ENCODE measurements at places on chromosomes 13 and 19. TPM values are rescaled to one million over a fixed set of nuclear protein-coding genes. Genes with fewer than 3 reads are reported as not detected.
A peak's percentile ranks its signal among the peaks of the same experiment; 100 is the strongest.

The CPT1C gene
- 65.1 TPM for polyA plus RNA-seq

The IFI30 gene
- polyA plus RNA-seq: 55.7 TPM

GRCh38 chr13:41054212-41054877 lies 7.0 kb upstream of the WBP4 start:
- peak; percentile 69 for DNase-seq

DNA sequence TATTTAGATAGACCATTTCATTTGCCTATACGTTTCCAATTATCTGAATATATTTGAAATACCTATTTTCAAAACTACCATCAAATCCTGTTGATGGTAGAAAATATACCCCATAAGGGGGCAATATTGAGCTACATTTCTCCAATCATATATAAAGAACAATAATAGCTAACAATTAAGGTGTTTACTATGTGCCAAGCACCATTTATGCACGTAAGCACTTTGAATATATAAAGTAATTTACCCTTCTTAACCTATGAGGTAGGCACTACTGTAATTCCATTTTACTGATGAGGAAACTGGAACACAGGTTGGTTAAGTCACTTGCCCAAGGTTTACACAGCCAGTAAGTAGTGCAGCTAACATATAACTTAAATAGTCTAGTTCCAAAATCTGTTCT lies 79.2 kb downstream of the UBL3 start:
- no peak for DNase-seq

DNA sequence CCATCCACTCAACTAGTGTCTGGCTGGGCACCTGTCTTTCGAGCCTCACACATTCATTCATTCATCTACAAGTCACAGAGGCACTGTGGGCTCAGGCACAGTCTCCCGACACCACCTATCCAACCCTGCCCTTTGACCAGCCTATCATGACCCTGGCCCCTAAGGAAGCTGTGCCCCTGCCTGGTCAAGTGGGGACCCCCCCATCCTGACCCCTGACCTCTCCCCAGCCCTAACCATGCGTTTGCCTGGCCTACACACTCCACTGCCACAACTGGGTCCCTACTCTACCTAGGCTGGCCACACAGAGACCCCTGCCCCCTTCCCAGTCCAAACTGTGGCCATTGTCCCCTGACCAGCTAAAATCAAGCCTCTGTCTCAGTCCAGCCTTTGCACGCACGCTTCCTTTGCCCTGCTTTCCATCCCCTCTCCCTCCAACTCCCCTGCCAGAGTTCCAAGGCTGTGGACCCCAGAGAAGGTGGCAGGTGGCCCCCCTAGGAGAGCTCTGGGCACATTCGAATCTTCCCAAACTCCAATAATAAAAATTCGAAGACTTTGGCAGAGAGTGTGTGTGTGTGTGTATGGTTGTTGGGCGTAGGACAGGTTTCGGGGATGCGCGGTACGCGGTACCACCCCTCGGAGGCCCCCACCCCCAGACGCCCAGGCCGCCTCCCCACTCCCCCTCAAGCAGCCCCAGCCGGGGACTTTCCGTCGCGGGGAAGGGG lies 404 bp upstream of the IL27RA start:
- no peak for DNase-seq

DNA sequence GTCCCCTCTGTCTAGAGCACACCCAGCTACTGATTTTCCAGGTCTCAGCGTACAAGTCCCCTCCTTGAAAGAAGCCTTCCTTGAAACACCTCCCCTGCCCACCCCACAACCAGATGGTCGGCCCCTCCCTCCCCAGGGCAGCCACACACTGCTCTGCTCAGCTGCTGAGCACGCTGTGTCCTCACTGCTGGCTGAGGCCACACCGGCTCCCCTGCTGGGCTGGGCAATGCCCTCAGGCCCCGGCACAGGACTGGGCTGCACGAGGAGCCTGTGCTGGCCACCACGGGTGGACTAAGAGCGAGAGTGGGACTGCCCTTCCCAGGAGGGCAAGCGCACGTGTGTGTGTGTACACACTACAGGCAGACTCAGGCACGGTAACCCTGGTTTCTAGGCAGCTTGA lies 11.8 kb upstream of the RSPH6A start:
- no peak for DNase-seq
